Cardiac muscle cell (in vitro differentiated cells and primary cell): ENCODE measurements at places on chromosomes 3 and 15. TPM values are rescaled to one million over a fixed set of nuclear protein-coding genes. Genes with fewer than 3 reads are reported as not detected.

GOLGA8G gene
- 0.15 TPM in 1 of 2 replicates, not detected in the other for total RNA-seq

NRG4 gene
- 0.21 and 1.2 TPM in 2 replicates for total RNA-seq

DNA sequence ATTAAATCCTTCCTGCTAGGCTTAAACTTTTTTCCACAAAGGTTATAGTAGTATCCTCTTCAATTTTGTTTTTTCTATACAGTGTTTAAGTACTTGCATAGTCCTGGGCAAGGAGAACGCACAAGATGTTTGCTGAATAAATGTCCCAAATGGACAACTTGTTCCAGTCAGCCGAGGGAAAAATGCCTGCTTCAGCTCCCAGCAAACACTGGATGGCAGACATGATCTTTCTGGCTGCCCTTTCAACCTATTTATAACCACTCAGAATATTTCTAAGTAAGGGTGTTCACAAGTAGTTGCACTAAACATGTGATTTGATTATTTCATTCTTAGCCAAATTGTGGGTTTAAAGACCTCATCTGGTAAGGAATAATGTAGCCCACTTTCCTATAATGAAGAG, 29.8 kb downstream of the GNB4 start:
- peak; percentile 65 for DNase-seq

ACVR2B gene
- 34.8 and 70.4 TPM in 2 replicates for total RNA-seq

KY gene
- total RNA-seq = 0.46 and 1.2 TPM in 2 replicates

DNA sequence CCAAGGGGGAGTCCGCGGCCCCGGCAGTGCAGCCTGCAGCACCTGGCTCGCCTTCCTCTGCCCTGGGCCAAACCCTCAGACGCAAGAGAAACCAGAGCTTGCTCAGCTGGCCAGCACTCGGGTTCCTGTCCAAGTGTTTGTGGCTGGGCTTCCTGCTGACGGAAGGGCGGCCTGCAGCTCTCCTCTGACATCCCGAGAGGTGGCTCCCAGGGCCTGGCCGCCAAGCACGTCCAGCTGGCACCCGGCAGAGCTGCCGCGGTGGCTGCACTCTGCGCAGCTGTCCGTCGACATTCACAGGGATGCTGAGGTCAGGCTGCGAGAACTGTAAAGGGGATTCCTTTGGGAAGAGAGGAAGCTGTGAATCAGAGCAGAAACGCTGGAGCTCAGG, 85.6 kb downstream of the CPN2 start:
- no peak for DNase-seq

GRCh38 chr3:106943071-106943470, 434.2 kb upstream of the CCDC54 start:
- DNase-seq = peak; percentile 33

GRCh38 chr3:142213298-142213697, 12.1 kb downstream of the GK5 start:
- DNase-seq = no peak

DNA sequence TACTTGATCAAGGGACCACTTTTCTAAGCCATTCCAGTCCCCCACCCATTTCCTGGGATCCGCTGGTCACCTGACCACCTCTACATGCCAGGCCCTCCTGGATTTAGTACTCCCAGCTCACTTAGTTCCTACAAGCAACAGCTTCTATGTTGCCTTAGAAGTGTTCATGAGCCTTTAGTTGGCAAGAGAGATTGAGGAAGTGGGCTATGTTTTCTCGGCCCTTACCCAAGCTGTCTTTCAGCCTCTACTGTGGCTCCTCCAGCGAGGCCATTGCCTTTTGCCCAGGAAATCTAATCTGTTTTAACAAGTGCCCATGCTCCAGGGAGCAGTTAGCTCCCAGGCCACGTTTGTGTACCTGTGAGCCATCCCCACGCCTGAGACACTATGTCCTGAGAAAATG, 4.5 kb upstream of the PRKAR2A start:
- DNase-seq = no peak

DNA sequence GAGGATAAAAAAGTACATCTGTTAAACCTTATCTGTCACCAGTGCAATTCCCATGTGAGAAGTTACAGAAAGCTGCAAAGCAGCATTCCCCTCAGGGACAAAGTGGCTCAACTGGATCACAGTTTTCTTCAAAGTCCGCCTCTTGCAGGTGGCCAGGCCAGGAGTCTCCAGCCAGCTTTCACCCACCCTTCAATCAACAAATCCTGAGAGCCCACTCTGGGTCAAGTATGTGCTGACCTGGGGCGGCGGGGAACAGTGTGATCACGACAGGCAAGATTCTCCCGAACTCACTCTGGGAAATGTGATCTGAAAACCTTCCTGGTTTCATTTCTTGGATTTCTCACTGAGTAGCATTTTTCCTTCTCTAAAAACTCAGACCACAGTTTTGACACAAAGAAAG, 39.2 kb downstream of the RFT1 start:
- peak; percentile 63 for DNase-seq

ALDH1A2 gene
- 4.0 and 6.6 TPM in 2 replicates for total RNA-seq

- DNase-seq = no peak
Observed at GRCh38 chr3:65678516-65678915, 360.2 kb downstream of the MAGI1 start.

DGKG gene
- total RNA-seq = 0.15 and 0.92 TPM in 2 replicates

DNA sequence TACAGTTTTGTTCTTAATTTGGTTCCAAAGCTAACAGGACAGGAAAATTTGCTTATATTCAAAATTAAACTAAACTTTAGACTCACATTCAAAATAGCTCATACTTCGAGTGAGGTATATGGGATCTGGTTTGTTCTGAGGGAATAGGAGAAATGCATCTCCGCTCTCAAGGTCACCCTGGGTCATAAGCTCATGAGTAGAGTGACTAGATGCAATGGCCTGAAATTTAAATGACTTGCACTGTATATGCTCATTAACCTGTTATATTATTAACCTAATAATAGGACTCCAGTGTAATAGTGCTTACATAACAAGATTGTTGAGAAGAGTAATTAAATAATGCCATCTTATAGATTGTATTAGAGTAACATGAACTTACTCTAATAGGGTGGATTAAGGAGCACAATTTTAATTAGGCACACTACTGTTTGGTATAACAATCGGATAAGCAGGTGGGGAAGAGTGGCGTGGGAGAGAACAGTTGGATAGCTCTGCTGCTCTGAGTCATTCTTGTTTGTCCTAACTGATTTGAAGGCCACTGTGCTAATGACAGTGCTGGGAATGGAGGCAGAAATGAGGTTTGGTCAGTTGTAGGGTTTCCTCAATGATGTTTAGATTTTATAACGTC, 5.2 kb downstream of the NKTR start:
- no peak for DNase-seq

NMB gene
- total RNA-seq = 4.1 and 6.4 TPM in 2 replicates

HEG1 gene
- total RNA-seq = 16.5 and 42.7 TPM in 2 replicates

DNA sequence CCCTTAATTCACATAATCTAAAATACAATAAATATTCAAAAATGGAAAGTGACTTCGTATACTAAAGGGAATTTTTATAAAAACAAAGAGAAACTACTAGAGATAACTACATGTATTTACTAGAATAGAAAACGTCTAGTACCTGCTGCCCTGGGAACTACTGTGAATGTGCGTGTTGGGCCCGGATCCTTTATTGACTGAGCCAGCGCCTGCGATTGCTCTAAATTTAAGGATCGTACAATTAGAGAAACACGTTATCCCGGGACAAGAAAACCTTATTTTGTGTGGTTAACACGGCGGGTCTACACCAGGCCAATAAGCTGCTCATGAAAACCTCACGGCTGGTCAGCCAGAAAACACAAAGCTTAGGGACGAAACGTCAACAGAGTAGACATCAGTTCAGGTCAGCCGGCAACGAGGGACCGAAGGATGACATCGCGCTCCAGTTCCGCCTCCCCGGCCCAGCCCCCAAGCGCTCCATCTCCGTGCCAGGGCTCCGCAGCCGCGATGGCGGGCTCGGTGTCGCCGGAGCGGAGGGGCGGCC, 555 bp downstream of the TM2D3 start:
- DNase-seq = no peak

GRCh38 chr3:18499301-18499700, 74.2 kb upstream of the SATB1 start:
- no peak for DNase-seq

DNA sequence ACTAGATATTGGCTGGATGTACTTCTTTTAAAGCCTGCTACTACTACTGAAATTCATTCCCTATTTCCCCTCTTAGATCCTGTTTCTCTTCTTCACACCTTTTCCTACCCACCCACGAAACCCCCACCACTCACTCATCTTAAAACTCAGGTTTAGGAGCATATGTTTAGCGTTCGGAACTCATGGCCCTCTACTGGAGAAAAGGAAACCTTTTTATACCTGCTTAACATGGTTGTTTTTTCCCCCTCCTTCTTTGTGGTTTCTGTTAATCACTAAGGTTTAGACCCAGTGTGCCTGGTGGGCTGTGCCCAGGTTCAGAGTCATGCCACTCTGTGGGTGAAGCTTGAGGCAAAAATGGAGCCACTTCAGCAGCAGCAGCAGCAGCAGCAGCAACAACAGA, 2.6 kb downstream of the ARID3B start:
- DNase-seq = no peak

GRCh38 chr3:173857154-173857553, 459.6 kb downstream of the NLGN1 start:
- no peak for DNase-seq

DNA sequence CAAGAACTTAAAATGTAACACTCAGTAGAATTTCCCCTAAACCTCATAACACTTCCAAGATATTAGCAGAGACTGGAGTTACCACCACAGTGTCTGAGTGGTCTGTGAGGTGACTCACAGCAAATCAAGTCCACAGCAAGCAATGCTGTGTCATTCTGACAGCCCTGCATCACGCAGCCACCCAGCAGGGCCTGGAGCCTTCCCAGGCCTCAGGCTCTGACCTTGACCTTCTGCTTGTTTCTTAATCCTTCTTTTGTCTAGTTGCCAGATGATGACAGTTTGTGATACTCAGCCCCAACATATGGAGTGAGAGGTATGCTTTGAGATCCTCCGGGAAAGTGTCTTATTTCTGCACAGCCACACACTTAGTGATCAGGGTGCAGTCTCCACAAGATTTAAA, 82.5 kb downstream of the TOP2B start:
- DNase-seq = peak; percentile 53

CPN2 gene
- total RNA-seq = 0.36 and 0.56 TPM in 2 replicates

GRCh38 chr3:115932807-115933206, 309.5 kb downstream of the GAP43 start:
- no peak for DNase-seq

DNA sequence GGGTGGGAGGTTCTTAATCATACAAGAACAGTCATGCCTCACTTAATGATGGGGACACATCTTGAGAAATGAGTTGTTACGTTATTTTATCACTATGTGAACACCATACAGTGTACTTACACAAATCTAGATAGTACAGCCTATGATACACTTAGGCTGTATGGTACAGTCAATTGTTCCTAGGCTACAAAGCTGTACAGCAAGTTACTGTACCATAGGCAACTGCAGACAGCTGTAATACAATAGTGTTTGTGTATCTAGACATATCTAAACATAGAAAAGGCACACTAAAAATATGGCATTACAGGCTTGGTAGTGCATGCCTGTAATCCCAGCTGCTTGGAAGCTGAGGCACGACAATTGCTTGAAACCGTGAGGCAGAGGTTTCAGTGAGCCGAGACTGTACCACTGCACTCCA, 55.7 kb upstream of the PLXND1 start:
- DNase-seq = peak; percentile 25

DNA sequence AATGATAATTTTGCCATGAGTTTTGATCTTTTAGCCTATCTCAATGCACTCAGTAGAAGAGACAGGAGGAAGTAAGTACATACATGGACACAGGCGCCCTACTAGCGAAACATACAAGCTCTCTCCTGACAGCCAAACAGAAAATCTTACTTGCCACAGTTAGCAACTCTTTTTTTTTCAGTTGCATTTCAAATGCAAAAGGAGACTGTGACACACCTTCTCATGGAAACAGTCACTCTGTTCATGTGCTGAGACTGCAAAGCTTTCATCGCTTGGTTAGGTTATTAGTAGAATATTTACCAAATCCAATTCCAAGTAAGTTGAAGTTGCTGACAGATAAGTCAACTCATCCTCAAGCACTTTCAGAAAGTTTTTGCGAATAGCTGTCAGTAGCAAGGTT, 223.3 kb downstream of the FOXP1 start:
- DNase-seq = no peak

MCF2L2 gene
- 7.0 and 12.9 TPM in 2 replicates for total RNA-seq

GRCh38 chr15:56832125-56832524, 86.3 kb upstream of the TCF12 start:
- DNase-seq = peak; percentile 21

GRCh38 chr3:111070772-111071256, 802 bp upstream of the NECTIN3 start:
- DNase-seq = no peak

GCHFR gene
- 66.7 and 129 TPM in 2 replicates for total RNA-seq

DNA sequence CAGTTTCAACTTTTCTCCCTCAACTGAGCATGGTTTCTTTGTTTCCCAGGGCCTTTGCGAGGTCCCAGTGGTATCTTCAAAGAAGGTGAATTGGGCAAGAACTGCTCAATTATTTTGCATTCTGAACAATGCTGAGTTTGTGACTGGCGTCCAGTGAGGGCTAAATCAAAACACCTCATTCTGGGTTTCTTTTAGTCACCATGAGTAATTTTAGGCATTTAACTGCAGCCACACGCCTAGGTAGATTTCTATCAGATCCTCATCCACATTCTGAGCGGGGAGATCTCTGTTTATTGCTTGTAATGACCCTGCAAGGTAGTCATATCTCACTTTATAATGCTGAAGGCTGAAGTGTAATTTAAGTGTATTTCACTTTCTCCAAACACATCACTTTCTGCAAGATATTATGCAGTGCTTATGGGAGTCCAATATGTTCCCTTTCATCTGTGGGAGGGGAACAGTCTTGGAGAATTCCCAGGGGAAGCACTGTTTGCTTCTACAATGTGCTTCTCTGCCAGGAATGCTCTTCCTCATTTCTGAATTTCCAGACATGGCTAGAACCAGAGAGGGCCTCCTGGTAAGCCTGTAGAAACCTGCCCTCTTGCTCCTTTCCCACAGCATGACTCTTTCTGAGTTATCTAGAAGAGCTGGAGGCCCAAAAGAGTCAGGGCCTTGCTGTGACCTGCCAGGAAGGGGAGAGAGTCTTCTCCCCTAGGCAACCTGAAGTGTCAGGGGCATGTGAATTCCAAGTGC, 91.7 kb downstream of the FRMD4B start:
- DNase-seq = peak; percentile 47

GRCh38 chr15:70852501-70853317, 1.2 kb downstream of the LARP6 start:
- DNase-seq = peak; percentile 59

NR1I2 gene
- total RNA-seq = 0.06 TPM in 1 of 2 replicates, not detected in the other

SECISBP2L gene
- 19.9 and 24.6 TPM in 2 replicates for total RNA-seq

GOLGA6C gene
- 0.07 and 0.09 TPM in 2 replicates for total RNA-seq

DNA sequence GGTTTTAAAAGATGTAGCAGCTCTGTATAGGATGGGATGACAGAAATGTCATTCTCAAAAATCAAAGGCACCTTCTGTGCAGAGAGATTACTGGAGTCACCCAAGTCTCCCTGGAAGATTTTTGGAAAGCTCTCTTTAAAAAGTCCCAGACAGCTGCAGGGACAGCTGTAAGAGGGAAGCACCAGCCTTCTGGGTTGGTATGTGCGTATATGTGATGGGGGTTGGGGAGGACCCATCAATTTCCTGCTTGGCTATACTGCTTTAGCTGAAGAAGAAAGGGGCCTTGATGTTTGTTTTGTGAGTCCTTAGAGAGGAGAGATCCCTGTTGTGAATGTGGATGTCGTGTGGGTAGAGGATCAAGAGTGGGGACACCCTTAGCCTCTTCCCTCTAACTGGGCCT, 5.4 kb upstream of the SEC11A start:
- DNase-seq = no peak

GRCh38 chr3:132641837-132642538, 17.6 kb downstream of the ACAD11 start:
- DNase-seq = peak; percentile 75

- no peak for DNase-seq
Observed at GRCh38 chr15:67186688-67187087, 67.8 kb downstream of the AAGAB start.
